ENCODE measurements at places on chromosomes 16 and 17.

DNA sequence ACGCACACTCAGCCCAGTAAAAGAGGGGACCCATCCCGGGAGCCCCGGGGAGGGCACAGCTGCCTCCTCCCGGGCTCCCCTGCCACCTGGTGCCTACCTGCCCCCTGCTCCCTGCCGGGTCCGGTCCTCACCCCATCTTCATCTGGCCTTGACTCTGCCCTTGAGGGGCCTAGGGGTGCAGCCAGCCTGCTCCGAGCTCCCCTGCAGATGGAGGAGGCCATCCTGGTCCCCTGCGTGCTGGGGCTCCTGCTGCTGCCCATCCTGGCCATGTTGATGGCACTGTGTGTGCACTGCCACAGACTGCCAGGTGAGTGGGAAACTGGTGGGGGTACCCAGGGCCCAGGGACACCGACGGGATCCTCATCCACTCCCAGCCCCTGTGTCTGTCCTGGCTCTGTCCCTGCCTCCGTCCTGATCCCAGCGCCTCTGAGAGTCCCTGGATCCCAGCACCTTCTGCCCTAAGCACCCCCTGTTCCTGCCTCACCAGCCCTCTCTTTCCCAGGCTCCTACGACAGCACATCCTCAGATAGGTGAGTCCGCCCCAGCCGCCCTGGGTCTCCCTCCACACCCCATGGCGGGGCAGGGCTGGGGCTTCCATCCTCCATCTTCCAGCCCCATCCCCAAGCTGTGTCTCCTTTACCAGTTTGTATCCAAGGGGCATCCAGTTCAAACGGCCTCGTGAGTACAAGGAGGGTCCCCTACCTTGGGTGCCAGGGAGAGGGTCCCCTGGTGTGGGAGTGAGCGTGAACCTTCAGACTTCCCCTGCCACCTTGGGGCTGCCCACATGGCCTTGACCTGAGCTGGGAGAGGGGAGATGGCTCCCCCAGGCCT lies 574 bp downstream of the LAT start:
- no peak for DNase-seq

DNA sequence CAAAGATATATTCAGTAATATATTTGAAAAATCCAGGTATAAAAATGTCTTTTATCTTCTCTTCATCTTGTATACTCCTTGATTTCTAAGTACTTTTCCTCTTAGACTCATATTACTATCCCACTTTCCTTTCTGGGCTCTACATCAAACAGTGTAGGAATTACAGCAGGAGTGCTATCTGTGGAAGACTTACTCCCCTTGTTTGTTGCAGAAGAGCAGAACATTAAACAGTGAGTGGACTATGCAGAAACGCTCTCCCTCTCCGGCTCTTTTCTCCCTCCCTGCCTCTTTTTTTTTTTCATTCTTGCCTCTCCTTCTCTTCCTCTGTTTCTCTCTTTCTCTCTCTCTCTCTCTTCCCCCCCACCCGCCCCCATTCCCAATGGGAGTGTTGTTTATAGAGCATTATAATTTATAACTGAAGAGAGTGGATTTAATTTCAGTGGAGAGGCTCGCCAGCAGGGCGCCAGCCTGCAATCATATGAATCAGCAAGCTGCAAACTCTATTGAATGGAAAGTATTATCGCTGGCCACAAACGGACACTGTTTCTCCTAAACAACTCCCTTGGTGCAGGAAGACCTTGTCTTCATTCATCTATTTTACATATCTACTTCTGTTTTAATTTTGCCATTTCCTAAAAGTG lies 242.3 kb upstream of the TBX2 start:
- DNase-seq = no peak

DNA sequence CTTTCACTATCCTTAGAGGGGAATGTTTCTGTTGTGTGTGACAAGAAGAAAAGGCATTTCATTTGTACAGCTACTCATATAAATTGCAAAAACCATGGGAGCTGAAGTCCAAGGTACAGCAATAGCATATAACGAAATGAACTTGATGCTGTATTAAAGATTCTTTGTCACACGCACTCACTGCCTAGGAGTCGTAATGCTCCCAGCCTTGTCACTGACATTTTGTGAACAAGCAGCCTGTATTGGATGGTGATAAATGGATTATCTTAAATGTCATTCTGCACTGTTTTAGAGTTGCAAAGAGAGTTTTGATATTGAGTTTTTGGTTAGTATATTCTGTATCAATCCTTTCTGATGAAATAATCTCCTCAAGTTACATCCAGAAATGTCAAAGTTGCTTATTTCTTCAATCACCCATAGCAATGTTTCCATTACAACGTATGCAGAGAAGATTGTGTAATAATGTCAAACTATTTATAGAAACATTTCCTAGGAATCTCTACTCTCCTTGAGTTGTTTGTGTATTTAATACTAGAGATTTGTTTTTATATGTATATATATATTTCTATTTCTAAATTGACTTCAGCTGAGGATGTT lies 270.6 kb downstream of the FTO start:
- no peak for DNase-seq

GRCh38 chr17:67011527-67012175 lies 32.7 kb upstream of the CACNG1 start:
- no peak for DNase-seq

DNA sequence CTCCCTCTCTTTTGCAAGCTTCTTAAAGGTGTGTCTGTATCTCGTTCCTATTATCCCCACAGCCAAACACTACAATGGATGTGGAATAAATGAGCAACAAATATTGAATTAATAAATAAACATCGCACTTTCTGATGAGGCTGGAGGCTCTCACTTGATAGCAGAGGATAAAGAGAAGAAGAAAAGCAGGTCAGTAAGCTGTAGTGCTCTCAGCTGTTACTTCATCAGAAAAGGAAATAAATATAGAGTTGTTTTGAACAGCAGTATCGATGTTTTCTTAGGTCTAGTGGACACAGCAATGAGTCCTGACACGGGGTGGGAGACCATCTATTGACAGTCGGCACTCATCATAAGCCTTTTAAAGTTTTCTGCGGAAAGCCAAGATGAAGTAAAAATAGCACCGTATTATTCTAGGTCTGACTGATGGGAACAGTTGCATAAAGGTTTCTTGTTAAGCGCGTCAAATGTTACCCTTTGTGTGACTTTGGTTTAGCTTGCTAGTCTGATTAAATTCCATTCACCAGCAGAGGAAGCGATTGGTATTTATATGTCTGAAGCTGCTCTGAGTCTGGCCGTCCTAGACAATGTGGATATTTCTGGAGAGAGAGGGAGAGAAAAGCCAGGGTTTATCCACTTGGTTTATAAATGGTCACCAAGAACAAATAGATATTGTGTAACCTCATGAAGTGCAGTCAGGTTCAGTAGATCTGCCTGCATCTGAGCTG lies 646.1 kb downstream of the CDH11 start:
- DNase-seq = no peak

GRCh38 chr16:16105646-16106045 lies 117.6 kb downstream of the ABCC6 start:
- DNase-seq = no peak

GRCh38 chr17:76432712-76433336 lies 20.1 kb downstream of the UBE2O start:
- no peak for DNase-seq

GRCh38 chr16:60541535-60541934 lies 1494.7 kb downstream of the CDH8 start:
- no peak for DNase-seq

- DNase-seq = no peak
Observed at GRCh38 chr17:83064732-83065659, 14.4 kb upstream of the METRNL start.

GRCh38 chr16:49158029-49158642 lies 123.5 kb downstream of the CBLN1 start:
- no peak for DNase-seq

DNA sequence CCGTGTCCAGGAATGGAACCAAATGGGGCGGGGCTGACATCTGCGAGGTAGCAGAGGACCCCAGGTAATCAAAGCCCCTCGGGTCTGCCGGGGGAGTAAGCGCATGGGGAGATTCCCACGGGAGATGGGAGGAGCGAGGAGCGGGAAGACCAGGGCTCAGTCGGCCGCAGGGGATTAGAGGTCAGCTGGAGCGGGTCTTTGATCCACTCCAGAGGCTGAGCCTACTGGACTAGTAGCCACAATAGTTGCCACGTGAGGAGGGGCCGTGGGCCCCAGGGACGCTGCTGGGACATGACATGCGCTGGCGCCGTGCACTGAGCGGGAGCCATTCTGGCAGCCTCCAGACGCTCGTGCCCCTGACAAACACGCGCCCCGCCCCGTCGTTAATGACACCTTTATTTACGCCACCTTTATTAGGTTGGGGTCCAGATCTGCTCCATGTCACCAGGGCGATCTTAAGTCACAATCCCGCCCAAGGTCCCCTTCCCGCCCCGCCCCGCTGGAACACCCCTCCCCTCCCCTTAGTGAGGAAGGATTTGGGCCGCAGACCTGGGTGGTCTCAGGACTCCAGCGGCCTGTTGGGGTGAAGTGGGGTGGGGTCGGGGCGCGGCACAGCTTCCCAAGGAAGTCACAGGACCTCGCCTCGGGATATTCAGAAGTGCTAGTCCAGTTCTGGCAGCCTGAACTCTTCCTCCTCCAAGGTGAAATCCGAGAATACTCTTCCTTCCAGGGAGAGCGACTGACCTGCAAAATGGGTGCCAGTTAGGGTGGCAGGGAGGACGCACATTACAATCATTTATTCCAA lies 15.0 kb downstream of the PPY start:
- no peak for DNase-seq

- no peak for DNase-seq
Observed at GRCh38 chr16:751152-752006, 9.2 kb upstream of the MSLN start.

DNA sequence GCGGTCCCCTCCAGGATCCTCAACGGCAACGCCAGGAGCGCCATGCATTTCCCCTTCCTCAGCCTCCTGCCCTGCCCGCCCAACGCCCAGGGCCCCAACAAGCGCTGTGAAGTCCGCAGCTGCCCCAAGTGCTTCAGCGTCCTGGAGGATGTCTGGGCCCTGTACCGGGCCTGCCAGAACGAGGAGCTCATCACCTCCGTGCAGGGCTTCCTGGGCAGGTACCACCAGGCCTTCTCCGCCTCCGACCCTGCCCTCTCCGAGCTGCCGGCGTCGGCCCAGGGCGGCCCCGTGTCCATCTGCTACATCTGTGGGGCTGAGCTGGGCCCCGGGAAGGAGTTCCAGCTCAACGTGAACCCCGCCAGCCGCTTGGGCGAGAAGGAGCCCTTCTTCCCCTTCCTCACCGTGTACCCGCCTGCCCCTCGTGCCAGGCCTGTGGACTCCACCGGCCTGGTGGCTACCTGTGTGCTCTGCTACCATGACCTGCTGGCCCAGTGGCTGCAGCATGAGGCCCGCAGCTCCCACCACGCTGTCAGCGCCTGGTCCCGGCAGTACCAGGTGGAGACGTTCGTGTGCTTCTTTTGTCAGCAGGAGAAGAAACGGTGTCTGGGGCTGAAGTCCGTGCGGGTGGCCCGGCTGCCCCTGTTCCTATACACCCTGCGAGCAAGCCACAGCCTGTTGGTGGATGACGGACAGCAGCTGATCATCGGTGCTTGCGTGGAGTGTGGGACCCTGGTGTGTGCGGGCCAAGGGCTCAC lies 58.9 kb upstream of the CIBAR2 start:
- DNase-seq = no peak

GRCh38 chr17:80845863-80846671 lies 145.6 kb upstream of the CHMP6 start:
- no peak for DNase-seq

Data from T-helper 22 cell (primary cell).